ENCODE measurements at places on chromosomes 1 and 21.

GRCh38 chr1:21323091-21323490, 32.8 kb upstream of the ECE1 start:
- no peak for DNase-seq

GRCh38 chr1:186785503-186785902, 43.2 kb upstream of the PLA2G4A start:
- no peak for DNase-seq

DNA sequence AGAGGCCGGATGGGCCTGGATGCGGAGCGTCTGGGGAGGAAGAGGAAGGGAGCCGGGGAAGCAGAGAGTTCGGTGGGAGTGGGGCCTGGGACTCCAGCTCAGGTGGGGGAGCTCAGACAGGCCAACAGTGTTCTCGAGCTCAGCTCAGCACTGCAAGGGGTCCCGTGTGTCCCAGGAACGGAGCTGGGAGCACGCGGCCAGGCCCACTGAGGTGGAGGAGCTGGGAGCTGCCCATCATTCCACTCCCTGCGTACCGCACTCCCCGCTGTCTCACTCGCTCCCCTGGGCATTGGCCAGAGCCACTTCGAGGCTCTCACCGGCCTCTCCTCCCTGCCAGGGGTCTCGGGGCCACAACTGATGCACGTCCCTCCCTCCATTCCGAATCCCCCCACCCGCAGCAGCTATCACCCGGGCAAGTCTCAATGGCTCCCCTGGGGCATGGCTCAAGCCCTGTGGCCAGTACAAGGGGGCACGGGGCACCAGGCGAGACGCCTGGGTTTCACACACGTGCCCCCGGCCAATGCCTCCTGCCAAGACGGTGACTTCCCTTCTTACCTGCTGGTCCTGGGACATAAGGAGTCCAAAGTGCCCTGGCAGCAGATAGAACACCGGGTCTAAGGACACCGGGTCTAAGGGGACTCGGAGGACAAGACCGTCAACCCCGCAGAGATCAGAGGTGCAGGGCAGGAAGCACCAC, 30.3 kb upstream of the COL6A2 start:
- no peak for DNase-seq

GRCh38 chr1:53061859-53062707, at the start of gene PODN:
PODN (plus strand) TSS chr1:53062213; CDS start chr1:53069856, 7,643 bp downstream.
- DNase-seq: no peak

- no peak for DNase-seq
Observed at GRCh38 chr1:212188599-212189351, 96.4 kb upstream of the PPP2R5A start.

GRCh38 chr1:63124666-63125191, 197.6 kb upstream of the FOXD3 start:
- no peak for DNase-seq
